ENCODE measurements at places on chromosomes 2 and 18.
A peak's percentile ranks its signal among the peaks of the same experiment; 100 is the strongest.

GRCh38 chr18:58556331-58557007 is 72.4 kb downstream of the ALPK2 start:
- no peak for DNase-seq

DNA sequence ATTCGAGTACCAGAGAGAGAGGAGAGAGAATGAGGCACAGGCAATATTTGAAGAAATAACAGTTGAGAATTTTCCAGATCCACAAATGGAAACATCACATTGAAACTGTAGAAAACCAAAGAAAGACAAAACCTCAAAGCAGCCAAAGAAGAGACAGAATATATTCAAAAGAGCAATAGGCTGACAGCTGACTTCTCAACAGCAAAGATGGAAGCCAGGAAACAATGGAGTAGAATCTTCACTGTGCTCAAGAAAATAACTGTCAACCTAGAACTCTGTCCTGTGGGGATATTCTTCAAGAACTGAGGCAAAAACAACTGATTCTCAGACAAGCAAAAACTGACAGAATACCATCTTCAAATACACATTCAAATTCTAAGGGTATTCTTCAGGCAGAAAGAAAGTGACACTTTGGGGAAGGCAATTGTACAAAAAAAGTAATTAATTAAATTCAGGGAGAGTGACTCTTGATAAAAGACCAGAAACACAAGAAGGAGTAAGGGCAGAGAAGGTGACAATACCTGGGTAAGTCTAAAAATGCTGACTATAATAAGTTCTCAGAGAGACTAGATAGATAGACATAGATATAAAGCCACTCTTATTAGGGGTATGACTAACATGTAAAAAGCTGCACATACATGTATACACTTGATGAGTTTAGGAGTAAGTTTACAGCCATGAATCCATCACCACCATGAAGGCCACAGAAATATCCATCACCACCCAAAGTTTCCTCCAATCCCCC is 25.6 kb downstream of the ANKMY1 start:
- no peak for DNase-seq

DNA sequence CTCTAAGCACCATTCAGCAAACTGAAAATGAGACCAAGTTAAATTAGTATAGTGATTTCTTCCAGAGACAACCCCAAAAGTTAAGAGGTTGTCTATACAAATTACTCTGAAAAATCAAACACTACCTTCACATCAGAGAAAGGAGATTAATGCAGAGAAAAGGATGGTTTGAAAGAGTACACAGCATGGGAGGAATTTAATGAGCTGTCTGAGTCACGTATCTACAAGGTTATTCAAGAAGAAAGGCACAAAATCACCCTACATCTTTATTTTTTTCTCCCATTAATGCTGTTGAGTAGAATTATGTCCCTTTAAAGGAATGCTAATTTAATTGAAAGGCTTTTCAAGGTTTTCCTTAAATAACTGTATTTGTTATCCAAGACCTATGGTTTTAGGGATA is 41.1 kb downstream of the LANCL1 start:
- DNase-seq, result no peak

- no peak for DNase-seq
These were observed 102.2 kb upstream of the ASB18 start for GRCh38 chr2:236366397-236366796.

- DNase-seq, result no peak
These were observed 217.4 kb upstream of the DTNA start for GRCh38 chr18:34492652-34493051.

DNA sequence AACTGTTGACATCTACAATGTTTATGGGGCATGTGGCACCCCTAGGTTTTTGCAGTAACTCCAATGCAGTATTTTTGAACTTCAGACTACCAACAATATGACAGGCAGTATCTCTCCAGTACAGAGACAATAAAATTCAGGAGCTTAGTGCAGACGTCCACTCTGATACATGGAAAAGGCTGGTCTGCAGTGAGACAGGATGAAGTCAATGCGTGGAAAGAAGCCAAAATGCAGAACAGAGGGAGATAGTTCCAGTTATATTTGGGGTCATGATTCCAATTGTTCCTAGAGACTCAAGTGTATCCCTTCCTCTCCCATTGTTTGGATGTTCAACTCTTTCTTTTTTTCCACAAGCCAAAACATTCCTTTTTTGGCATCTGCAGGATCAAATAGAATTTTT is 18.7 kb upstream of the SMAD2 start:
- no peak for DNase-seq

DNA sequence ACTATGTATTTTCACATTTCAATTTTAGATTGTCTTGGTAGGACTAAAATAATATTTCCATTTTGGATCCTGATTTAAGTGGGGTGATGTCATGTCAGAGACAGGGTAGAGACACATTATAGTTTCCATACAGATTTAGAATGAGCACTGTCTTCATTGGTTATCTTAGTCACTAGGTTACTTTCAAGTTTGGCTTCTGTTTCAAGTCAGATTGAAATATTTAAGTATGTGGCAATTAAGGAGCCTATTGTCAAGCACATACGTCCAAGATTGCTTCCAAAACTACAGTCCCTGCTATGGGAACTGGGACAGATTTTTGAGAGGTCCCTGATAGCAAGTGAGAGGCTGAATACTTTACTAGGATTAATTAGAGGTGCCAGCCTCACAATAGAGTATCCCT is 89.2 kb upstream of the FAM117B start:
- no peak for DNase-seq

- DNase-seq, result no peak
These were observed 143.9 kb upstream of the RMP24 start for GRCh38 chr18:35828591-35828990.

DNA sequence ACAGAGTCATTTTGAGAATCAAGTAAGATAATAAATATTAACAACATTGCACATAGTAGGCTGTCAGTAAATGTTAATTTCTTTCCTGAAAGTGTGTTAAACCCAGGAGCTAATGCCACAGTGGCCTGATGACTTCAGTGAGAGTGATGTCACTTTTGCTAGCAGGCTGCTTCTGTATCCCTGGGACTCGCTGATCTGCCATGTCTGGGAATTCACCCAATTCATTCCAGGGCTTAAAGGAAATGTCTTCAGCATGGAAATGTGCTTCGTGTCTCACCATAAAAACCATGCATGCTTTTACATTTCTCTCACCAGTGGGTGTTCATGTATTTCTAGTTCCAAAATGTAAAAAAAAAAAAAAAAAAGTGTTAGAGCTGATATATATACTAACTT is 56.8 kb upstream of the MAPRE3 start:
- no peak for DNase-seq

DNA sequence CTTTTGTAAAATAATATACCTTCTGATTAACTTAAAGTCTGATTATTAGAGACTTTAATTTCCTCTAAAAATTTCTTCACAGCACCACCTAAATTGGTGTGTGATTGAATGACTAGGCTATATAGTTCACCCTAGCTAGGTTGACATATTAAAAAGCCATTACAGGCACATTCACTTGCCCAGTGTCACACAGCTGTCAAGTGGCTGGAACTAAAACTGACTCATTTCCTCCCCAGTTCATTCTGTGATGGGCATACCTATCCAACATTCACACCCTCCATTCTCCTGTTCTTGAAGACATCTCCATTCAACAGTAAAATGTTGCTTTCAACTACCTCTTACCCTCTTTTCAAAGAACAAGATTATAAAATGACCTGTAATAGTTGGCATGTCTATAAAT is 334.5 kb downstream of the ARHGAP15 start:
- no peak for DNase-seq

DNA sequence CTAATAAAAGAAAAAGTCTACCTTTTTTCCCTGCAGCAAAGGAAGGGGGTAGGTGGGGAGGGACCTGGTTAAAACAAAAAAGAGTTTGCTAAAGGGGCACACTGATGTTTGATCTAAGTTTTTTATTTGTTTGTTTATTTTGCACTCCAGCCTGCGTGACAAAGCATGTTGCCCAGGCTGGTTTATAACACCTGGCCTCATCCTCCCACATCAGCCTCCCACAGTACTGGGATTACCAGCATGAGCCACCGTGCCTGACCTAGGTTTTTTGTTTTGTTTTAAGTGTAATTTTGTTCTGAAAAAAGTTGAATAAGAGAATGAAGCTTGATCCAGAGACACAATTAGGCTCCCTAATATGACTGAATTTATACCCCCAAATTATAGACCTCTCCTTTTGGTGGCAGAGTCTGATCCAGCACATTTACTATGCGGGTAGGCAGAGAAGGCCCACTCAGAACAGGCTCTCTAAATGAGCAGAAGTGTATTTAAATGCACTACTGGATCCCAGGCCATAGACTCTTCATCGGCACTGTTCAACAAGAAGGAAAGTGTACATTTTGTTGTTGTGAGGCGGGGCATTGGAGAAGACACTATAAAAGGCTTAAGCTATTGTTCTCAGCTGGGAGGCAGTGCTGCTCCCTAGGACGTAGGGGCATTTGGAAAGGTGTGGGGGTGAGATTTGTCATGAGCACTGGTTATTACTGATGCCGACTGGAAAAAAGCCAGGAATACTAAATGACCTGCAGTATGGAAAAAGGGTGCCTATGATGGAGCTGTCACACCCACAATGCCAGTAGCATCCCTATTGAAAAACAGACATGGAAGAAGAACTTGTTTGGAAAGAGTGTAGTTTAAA is 32.4 kb downstream of the MRPS9 start:
- DNase-seq, result no peak

DNA sequence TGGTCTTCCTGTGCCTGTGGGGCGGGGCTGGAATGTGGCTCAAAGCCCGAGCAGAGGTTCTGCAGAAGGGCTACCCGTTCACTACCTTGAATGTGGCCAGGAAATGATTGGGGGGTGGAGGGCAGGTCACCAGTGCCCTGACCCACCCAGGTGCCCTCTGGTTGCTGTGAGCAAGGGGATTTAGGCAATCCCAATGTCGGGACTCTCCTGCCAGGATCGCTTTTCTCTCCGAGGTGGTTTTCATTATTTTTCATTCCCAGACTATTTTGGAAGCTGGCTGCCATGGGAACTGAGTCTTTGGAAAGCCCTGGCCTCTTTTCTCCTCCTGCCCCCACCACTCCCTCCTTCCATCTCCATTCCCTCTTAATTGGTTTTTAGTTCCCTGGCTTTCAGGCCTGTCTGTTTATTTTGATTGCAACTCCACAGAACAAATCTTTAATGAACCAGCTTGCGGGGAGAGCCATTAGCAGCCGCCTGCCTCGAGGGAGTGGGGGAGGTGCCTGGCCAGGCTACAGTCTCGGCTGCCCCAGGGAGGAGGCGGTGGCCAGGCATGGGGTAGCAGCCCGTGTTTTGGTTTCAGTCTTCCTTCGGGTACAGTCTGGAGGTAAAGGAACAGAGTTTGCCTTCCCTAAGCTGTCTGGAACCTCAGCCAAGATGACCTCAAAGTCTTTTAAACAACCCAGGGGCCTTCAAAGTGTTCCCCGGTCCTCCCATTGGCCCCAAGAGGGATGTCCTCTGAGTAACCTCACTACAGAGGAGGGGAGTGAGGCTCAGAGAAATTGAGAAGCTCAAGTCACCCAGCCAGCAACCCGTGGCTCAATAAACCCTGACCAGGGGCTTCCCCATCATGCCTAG is 114.4 kb upstream of the HAAO start:
- peak; percentile 71 for DNase-seq

DNA sequence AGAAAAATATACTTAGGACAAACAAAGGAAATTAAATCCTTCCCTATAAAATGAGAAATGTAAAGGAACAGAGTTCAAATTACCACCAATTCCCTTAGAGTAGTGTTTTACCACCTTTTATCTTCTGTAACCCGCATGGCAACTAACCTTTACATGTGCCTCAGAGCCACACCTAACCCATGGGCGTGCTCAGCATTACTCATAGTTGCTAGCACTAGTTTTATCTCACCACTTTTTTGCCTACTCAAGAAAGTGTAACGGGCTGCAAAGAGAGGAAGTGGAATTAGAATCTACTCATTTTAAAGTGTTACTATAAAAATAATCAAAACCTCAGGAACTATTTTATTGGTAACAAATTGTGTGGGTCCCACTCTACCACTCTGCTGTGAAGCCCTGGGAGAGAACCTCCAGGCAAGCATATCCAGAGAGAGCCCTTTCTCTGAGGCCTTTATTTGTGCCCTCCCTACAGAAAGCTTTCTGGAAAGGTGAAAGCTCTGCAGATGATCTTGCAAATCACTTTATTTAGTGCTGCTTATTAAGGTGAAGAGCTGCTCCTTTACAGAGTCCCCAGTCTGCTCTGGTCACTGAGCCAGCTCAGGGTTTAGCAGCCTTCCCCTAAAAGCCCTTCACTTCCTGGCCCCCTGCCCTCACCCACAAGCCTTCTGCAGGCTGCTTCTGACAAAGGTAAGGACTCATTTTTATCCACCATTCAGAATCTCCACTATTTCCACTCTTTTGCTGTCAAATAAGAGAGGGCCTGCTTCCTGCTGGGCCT is 98.8 kb downstream of the TRABD2A start:
- no peak for DNase-seq

- DNase-seq, result no peak
These were observed 126.0 kb downstream of the MEP1B start for GRCh38 chr18:32315881-32316280.

DNA sequence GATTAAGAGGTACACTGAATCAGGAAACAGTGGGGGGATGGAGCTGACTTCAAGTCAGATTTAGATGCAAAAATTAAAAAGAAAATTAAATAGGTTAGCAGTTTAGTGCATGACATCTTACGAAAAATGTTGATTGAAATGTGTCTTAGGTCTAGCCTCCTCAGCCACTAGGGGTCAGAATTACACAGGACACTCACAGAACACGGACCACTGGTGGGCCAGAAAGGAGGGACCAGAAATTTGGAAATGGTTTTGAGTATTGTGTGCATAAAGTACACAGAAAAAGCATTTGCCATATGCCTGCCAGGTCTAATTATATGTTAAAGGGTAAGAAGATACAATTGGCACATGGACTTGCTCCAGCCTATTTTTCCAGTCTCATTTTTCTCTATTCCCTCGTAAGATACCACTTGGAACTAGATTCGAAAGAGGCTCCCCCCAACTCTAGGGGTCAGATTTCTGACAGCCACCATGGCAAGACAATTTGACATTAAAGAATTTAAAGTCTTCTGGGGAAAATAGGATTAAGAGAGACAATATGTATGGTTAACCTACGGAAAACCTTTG is 550.2 kb upstream of the SETBP1 start:
- peak; percentile 20 for DNase-seq

- DNase-seq, result no peak
These were observed 36.6 kb downstream of the PTCD3 start for GRCh38 chr2:86142436-86143257.

GRCh38 chr18:12359515-12359927 is 17.5 kb downstream of the AFG3L2 start:
- DNase-seq, result no peak

DNA sequence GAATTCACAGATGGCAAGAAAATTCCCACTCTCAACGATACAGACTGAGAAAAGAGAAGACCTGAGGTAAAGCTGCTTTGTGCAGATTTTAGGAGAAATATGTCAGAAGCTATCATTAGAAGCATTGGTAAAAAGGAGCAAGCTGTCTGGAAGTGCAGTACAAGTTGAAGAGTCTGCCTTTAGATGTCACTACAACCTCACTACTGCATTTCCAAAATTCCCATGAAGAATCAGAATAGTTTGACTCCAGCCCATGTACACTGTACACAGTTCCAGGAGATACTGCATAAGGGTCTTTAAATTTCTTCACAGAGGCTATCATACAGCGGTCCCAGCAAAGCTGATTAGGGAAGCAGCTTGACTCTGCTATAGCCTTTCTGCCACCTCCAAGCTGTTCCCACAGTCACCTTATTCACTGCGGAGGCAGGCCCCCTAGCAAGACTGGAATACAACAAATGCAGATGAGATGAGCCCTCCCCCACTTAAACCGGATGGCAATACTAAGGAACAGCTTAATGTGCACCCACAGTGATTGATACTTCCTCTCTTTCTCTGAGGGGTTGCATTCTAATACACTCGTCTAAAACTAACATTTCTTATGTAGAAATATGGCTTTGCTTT is 527.4 kb downstream of the TMEM182 start:
- no peak for DNase-seq

- no peak for DNase-seq
These were observed 120.0 kb downstream of the STK39 start for GRCh38 chr2:168127371-168127770.

Measured in hepatic stellate cell (primary cell).